A549 treated with GW870086 at 1 μM for 4 hours (cell line): ENCODE measurements at places on chromosomes 16 and 17. TPM values are rescaled to one million over a fixed set of nuclear protein-coding genes. Genes with fewer than 3 reads are reported as not detected.

Gene TMEM238L
- total RNA-seq, result not detected in 5 replicates

Gene MT1F
- total RNA-seq, result 15.9 to 26.2 TPM (median 18.6 TPM) in 5 replicates

Gene PRSS8
- 0.72 to 1.1 TPM (median 0.85 TPM) in 5 replicates for total RNA-seq

Gene HP
- total RNA-seq, result 0.11 TPM in 1 of 5 replicates, not detected in the others

Gene MYCBPAP
- 0.35 to 0.60 TPM (median 0.39 TPM) in 5 replicates for total RNA-seq

Gene C17orf50
- 0.14 to 0.48 TPM (median 0.30 TPM) in 5 replicates for total RNA-seq

Gene ABCA8
- total RNA-seq, result 0.14 to 0.59 TPM (median 0.38 TPM) in 5 replicates

Gene PDILT
- total RNA-seq, result not detected in 5 replicates

Gene CCL5
- 0.61 to 1.8 TPM (median 1.2 TPM) in 5 replicates for total RNA-seq

Gene PIRT
- not detected in 5 replicates for total RNA-seq

Gene TMEM235
- total RNA-seq, result not detected in 5 replicates
